Esophagus squamous epithelium (tissue), 5 donors: ENCODE measurements at places on chromosomes 1 and 21.

DNA sequence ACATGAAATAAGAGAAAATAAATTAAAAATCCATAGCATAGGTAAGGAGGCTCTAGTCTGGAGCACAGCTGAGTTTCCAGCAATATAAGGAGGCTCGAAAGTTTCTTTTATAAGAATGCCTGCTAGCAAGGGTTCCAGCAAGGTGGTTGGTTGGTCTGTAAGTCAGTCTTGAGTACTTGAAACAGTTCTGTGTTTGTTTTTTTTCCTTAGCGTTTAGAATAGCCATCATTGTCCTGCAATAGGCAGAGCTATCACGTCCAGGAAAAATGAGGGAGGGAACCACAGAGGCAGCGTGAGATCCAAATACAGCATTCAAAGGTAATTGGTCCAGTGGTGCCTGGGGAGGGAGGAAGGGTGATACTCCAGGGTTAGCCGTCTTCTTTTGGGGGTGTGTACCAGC, 8.4 kb downstream of the UBE2Q1 start:
- no peak for DNase-seq

DNA sequence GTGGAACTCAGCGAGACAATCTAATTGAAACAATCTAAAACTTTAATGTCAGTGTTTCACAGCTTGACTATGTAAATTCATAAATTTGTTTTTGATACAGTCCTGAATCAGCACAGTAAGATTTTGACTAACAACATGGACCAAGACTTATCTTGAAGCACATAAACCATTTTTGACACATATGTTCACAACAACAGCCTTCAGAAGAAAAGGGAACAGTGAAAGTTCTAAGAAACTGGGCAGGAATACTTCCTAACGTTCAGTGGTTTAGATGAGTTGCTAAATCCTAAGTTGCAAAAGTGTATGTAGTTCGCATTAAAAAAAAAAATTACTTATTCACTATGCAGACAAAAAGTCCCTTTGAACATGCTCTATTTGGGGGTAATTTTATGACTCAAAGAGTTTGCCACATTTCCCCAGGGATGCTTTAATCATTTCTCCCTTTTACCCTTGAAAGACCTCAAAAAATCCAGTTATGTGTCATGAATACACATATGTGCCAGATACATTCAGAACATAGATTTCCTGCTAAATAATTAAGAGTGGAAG, 120.2 kb downstream of the MRPL39 start:
- DNase-seq = no peak

DNA sequence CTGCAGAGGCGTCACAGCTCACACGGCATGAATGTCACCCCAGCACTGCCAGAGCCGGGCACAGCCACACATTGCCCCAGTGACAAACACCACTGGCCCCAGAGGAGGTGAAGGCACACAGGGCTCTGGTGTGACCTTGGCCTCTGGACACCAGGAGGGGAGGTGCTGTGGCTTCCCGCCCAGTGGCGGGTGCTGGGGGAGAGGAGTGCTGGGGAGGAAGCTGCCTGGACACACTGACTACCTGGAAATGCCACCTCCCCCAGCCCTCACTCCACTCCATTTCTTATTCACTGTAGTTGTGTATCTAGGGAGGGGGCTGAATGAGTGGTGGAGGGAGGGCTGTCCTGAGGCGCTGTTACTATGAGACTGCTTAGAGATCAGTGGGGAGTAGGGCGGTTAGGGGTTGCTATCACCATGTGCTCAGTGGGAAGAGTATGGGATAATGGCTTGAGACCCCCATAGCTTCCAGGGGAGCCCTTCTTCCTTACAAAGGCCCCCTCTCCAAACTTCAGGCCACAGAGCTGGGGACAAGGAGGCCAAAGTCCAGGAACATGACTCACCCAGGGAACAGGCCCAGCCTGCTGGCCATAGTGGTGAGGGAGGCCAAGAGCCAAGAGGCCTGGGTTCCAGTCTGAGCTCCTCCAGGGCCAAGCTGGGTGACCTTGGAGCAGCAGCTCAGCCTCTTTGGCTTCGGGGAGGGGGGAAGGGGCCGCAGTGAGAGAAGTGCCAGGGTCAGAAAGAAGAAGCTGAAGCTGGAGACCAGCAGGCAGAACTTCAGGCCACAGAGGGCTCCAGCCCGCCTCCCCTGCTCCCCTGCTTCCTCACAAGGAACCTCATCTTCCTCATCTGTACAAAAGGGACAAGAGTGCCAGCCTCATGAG, 40.1 kb downstream of the AHDC1 start:
- no peak for DNase-seq

DNA sequence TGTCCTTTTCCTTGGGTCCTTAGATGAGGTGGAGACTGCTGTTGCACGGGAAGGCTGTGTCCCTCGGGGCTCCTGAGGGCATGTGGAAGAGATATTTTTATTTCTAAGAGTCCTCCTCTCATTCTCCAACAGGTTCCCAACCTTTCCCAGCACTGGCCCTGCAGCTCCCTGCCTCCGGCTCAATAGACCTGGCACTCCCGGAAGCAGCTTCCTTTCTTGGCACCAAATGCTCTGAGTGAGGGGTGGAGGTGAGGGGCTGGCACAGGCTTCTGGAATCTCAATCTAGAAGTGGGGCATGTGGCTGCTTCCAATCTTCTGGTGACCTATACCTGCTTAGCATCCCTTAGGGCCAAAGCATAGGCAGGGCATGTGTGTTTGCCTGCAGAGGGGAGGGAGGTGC, 4.5 kb downstream of the ETV3L start:
- no peak for DNase-seq

DNA sequence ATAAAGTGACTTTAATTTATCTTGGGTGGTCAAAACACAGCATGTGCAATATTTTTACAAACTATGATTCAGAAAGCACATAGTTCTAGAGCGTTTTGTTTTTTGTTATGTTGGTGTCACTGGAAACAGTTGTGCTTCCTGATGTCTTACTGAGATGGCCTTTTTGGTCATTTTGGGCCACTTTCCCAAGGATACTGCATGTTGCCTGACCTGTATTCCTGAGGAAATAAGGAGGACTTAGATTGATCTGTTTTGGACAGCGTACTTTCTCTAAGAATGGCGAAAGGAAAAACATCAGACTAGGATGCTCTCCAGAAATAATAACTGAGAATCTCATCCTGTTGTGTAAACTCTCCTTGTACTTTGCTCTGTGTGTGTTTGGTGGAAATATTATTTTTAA, 451.2 kb downstream of the USP25 start:
- no peak for DNase-seq

DNA sequence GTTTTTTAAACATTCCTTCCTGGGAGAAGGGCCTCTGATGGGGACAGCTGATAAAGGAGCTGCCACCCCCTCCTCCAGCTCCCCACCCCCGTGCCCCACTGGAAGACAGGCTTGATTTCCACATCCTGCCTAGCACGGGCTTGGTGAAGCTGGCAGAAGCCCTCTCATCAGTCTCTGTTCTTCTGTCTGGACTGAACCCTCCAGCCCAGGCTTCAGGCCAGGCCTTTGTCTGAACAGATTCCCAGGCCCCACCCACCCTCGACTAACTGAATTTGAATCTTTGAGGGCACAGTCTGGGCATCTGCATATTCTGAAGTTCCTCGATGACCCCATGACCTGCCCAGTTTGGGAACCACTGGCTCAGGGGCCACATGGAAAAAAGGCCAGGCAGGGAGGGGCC, 75.3 kb downstream of the CD58 start:
- no peak for DNase-seq

- DNase-seq = no peak
These were observed 135.7 kb upstream of the TIAM1 start for GRCh38 chr21:31479714-31480113.

GRCh38 chr1:160070243-160071163, 543 bp upstream of the KCNJ10 start:
- no peak for DNase-seq

GRCh38 chr1:9910076-9910422, at the start of gene CTNNBIP1:
TSS of gene CTNNBIP1 (minus strand) at chr1:9910269. CDS start at chr1:9872064, 38,205 bp downstream.
- no peak for DNase-seq

DNA sequence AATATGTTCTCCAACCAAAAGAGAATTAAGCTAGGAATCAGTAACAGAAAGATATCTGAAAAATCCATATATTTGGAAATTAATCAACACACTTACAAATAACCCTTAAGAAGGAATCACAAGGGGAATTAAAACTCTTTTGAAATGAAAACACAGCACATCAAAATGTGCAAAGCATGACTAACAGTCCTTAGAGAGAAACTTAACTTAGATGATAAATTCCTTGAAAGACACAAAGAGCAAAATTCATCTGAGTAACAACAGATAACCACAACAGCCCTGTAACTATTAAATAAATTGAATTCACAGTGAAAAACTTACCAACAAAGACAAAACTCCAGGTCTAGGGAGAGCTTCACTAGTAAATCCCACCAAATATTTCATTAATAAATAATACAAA, 283.8 kb downstream of the SDCCAG8 start:
- DNase-seq = no peak

GRCh38 chr1:210328746-210329503, at the start of gene HHAT:
TSS of gene HHAT (plus strand) at chr1:210328902. CDS start at chr1:210348976, 20,074 bp downstream.
- no peak for DNase-seq

DNA sequence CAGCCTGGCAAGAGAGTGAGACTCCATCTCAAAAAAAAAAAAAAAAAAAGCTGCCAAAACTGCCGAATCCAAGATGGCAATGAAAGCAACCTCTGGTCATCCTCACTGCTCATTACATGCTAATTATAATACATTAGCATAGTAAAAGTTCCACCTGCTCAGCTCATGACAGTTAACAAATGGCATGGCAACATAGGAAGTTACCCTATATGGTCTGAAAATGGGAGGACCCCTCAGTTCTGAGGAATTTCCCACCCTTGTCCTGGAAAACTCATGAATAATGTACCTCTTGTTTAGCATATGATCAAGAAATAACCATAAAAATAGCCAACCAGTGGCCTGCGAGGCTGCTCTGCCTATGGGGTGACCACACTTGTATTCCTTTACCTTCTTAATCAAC, 93.1 kb upstream of the PGBD5 start:
- no peak for DNase-seq

- DNase-seq = no peak
These were observed 113.5 kb downstream of the LHX9 start for GRCh38 chr1:198030682-198031081.

- DNase-seq = no peak
These were observed 232.9 kb upstream of the SGIP1 start for GRCh38 chr1:66300972-66301451.

DNA sequence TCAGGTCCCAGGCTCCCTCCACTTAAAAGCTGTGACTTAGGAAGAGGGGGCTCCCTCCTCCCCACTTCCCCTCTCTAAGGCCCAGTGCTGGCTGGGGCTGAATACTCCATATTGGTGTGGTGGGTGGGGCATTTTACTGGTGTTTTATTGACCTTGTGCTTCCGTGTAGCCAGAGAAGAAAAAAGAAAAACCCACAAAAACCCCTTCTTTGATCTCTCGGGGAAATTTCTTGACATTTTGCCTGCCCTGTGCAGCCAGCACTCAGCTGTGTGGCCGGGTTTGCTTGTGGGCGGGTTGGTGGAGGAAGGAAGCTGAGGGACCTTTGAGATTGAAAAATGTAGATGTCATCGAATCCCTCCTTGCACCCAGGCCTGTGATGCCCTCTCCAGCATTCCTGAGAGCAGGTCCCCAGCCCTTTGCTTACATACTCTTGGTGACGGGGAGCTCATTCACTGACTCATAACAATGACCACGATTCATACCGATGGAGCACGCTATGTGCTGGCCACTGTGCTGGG, 24.8 kb downstream of the TNFRSF8 start:
- no peak for DNase-seq

DNA sequence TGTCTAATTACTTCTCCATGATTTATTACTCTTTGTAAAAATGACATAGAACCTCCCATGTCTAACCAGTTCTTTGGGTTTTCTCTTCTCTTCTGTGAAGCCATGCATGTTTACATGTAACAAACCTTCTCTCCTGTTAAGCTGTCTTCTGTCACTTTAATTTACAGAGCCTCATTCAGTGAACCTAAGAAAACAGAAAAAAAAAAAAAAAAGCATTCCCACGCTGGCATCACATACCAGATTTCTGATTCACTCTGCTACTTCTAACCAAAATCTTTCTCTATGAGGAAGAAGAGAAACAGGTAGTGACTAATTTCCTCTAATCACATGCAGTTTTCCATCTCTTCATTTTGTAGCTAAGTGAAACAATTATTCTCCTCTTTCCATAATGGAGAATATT, 141.4 kb upstream of the CXADR start:
- DNase-seq = no peak

GRCh38 chr1:148362626-148363438, 120.3 kb downstream of the PPIAL4G start:
- no peak for DNase-seq

- no peak for DNase-seq
These were observed 143.6 kb upstream of the CD34 start for GRCh38 chr1:208054485-208054884.

- no peak for DNase-seq
These were observed 39.6 kb upstream of the PLEKHO1 start for GRCh38 chr1:150110116-150110515.

DNA sequence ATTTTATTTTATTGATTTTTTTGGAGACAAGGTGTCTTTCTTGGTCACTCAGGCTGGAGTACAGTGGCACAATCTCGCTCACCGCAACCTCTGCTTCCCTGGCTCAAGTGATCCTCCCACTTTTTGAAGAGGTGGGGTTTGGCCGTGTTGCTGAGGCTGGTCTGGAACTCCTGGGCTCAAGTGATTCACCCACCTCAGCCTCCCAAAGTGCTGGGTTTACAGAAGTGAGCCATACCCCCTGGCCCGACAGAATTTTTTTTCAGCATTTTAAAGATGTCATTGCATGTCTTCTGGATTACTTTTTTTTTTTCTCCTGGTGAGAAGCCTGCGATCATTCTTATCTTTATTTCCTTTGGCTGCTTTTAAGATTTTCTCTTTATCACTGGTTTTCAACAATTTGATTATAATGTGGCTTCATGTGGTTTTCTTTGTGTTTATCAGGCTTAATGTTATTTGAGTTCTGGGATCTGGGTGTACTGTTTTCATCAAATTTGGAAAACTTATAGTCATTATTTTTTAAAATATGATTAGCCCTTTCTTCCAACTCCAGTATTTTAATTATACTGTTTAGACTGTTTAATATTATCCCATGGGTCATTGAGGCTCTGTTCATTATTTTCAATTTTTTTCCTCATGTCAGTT, 23.1 kb upstream of the PTBP2 start:
- DNase-seq = no peak

- no peak for DNase-seq
These were observed 79.1 kb upstream of the GPR88 start for GRCh38 chr1:100458661-100459357.

GRCh38 chr1:24102961-24103360, 9.0 kb downstream of the MYOM3 start:
- no peak for DNase-seq

- no peak for DNase-seq
These were observed 18.6 kb downstream of the PTTG1IP start for GRCh38 chr21:44854664-44855446.

GRCh38 chr1:161088587-161089110, 709 bp downstream of the NECTIN4 start:
- no peak for DNase-seq

GRCh38 chr1:215477632-215478031, 89.5 kb upstream of the KCTD3 start:
- no peak for DNase-seq

GRCh38 chr1:82160036-82160435, 359.3 kb downstream of the ADGRL2 start:
- no peak for DNase-seq

DNA sequence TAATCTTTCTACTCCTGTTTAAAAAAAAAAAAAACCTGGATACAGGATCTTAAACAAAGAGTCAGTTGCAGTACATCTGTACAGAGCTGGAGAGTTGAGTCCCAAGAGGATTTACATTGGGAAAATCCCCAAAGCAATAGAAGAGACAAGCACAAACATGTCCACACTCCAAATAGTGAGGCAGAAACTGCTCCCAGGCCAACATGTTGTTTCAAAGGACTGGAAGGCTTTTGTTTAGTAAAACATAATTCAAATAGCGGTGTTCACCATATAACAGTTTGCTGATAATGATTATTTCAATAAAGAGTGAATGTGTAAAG, 425.4 kb downstream of the ADGRL2 start:
- DNase-seq = no peak
